ENCODE measurements at places on chromosomes 2 and 18.

GRCh38 chr18:37258131-37258530 is 307.5 kb downstream of the CELF4 start:
- no peaks in the 10 kb centered on the region for H3K36me3 ChIP-seq
- DNase-seq, result no peak

GRCh38 chr2:7819850-7820249 is 862.0 kb upstream of the ID2 start:
- H3K27ac ChIP-seq, result no peak overlapping the region
- H3K4me1 ChIP-seq, result no peaks in the 10 kb centered on the region
- peaks cover 7% of the 10 kb centered on the region for H3K27me3 ChIP-seq
- DNase-seq, result no peak
- H3K36me3 ChIP-seq, result peaks cover under 1% of the 10 kb centered on the region

- no peaks in the 10 kb centered on the region for H3K36me3 ChIP-seq
- H3K4me1 ChIP-seq, result no peaks in the 10 kb centered on the region
- DNase-seq, result no peak
- H3K27me3 ChIP-seq, result no peaks in the 10 kb centered on the region
- H3K4me3 ChIP-seq, result no peak overlapping the region
- no peak overlapping the region for H3K27ac ChIP-seq
Measured at GRCh38 chr2:22359071-22359672, 1025.8 kb upstream of the KLHL29 start.

- no peaks in the 10 kb centered on the region for H3K27me3 ChIP-seq
- H3K36me3 ChIP-seq, result no peaks in the 10 kb centered on the region
- no peak overlapping the region for H3K27ac ChIP-seq
Measured at GRCh38 chr2:211068108-211068780, 511.8 kb downstream of the CPS1 start.

DNA sequence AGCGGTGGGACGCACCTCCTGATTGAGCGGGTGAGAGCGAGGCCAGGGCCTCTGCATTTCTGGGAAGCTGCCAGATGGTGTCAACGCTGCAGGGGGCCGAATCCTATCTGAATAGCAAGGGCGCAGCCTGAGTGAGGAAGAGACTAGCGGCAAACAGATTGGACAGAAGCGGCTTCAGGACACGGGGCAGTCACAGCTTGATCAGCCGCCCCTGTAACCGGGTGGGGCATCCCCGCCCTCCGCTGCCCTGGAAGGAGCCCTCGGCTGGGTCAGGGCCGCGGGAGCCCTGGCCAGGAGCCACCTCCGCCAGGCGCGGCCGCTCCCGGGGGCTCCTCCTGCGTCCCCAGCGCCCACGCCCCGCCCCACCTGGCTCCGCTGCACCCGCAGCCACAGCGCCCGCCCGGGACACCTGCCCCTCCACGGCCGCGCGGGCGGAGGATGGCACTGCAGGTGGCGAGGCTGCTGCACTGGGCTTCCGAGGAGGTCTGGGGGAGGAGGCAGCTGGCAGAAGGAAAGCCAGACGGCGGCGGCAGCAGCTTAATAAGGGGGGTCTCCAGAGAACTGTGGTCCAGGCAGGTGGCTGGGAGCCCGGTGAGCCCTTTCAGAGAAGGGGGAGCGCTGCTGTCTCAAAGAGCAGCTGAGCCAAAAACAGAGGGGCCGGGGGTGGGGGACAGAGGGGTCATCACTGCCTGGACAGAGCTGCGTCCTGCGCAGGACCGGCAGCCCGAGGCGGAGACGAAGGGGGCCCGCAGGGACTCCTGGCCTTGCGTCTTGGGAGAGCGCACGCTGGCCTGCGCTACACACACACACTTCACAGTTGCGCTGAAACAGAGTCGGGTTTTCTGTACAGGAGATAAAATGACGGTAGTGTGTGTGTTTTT is 18.8 kb upstream of the SOX11 start:
- no peak overlapping the region for H3K27ac ChIP-seq
- peaks cover 12% of the 10 kb centered on the region for H3K27me3 ChIP-seq
- DNase-seq, result no peak
- no peak overlapping the region for H3K4me3 ChIP-seq
- H3K4me1 ChIP-seq, result no peaks in the 10 kb centered on the region

DNA sequence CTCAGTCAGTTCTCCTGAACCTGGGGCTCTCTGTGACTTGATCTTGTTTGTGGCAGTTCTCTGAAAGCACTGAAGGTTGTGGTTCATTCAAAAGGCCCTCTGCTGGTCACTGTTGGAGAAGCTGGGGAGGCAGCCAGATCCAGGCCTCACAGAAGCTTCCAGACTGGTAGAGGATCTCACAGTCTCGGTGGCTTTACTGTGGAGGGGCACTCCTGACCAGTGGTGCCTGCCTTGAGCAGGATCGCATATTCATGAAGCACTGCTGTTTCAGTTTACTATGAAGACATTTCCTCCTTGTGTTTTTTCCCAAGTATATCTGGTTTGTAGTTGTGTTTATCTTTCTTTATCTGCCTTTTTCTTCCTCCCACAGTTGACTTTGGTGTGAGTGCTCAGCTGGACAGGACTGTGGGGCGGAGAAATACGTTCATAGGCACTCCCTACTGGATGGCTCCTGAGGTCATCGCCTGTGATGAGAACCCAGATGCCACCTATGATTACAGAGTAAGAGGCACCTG is 133.9 kb downstream of the MAP4K4 start:
- H3K27me3 ChIP-seq, result no peaks in the 10 kb centered on the region
- H3K4me3 ChIP-seq, result peak overlapping the region; percentile 59
- peaks cover 48% of the 10 kb centered on the region for H3K4me1 ChIP-seq
- peak overlapping the region; percentile 25 for H3K27ac ChIP-seq

GRCh38 chr2:21258082-21258481 is 134.3 kb downstream of the TDRD15 start:
- no peak overlapping the region for H3K27ac ChIP-seq
- H3K36me3 ChIP-seq, result no peaks in the 10 kb centered on the region
- no peaks in the 10 kb centered on the region for H3K27me3 ChIP-seq
- no peaks in the 10 kb centered on the region for H3K4me1 ChIP-seq

- no peak for DNase-seq
- no peaks in the 10 kb centered on the region for H3K27me3 ChIP-seq
- H3K4me3 ChIP-seq, result no peak overlapping the region
- no peak overlapping the region for H3K27ac ChIP-seq
- peaks cover 4% of the 10 kb centered on the region for H3K4me1 ChIP-seq
- peaks cover 5% of the 10 kb centered on the region for H3K36me3 ChIP-seq
Measured at GRCh38 chr2:216069028-216069427, 12.6 kb downstream of the PECR start.

DNA sequence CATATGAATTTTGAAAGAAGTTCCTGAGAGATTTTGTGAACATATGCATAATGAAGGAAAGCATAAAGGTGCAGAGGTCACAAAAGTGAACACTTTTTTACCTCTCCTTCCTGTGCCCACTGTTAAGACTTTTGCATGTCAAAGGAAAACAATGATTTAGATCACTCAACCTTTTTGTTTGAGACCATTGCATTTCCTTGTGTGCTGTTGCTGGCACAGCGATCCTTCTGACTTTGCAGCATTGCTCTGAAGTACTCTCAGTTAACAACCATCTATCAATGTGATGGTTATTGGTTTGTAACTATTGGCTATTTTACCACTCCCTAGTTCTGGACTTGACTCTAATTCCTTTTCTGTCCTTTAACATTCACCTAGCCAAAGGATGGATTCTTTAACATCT is 61.7 kb upstream of the TFPI start:
- DNase-seq, result no peak
- H3K4me1 ChIP-seq, result no peaks in the 10 kb centered on the region
- H3K27me3 ChIP-seq, result no peaks in the 10 kb centered on the region
- no peak overlapping the region for H3K27ac ChIP-seq
- no peak overlapping the region for H3K4me3 ChIP-seq
- no peaks in the 10 kb centered on the region for H3K36me3 ChIP-seq

DNA sequence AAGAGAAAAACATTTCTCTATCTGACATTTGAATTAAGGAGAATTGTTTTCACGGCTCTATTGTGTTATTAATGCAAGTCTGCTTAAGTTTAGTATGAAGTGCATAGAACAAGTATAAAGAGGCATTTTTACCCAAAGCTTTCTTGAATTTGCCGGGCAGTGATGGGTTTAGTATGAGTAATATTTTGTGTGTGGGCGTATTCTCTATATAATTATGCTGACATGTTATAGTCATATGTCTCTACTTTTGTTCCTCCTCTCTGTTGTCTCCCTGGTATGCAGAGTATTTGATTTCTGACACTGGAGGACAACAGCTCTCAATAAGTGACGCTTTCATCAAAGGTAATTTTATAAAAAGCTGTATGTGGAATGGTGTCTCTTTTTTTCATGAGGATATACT is 45.9 kb downstream of the PIKFYVE start:
- DNase-seq, result no peak
- H3K27me3 ChIP-seq, result no peaks in the 10 kb centered on the region
- H3K4me3 ChIP-seq, result no peak overlapping the region
- no peaks in the 10 kb centered on the region for H3K4me1 ChIP-seq
- H3K27ac ChIP-seq, result no peak overlapping the region

- DNase-seq, result no peak
- no peak overlapping the region for H3K4me3 ChIP-seq
- no peak overlapping the region for H3K27ac ChIP-seq
- H3K4me1 ChIP-seq, result no peaks in the 10 kb centered on the region
Measured at GRCh38 chr2:201964631-201965206, 68.9 kb upstream of the FZD7 start.

DNA sequence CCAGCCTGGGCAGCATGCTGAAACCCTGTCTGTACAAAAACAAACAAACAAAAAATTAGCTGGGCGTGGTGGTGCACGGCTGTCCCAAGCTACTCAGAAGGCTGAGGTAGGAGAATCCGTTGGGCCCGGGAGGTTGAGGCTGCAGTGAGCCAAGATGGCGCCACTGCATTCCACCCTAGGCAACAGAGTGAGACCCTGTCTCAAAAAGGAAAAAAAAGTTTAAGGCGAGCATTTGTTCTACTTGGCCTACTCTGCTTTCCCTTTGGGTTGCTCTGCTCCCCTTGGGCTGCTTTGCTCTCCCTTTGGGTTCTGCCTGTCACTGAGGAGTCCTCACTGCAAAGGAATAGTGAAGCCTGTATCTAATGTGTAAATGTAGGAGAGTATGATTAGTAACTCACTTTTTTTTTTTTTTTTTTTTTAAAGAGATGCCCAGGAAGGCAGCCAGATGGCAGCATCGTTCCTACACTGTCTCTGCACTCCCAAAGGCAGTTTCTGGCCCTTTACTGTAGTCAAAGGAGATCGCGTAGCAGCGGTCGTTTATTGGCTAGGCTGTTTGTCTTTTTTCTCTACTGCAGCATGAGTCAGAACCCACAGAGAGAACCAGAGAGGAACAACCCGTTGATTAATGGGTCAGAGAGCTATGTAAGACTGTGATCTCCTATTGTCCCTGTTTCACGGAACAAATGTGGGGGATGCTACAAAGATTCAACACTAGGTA is 118.3 kb upstream of the CWC22 start:
- DNase-seq, result no peak
- H3K4me1 ChIP-seq, result no peaks in the 10 kb centered on the region
- no peak overlapping the region for H3K27ac ChIP-seq

GRCh38 chr2:26330114-26330549 is 15.8 kb upstream of the SELENOI start:
- no peak overlapping the region for H3K27ac ChIP-seq
- peaks cover 11% of the 10 kb centered on the region for H3K4me1 ChIP-seq
- peak overlapping the region; percentile 32 for H3K4me3 ChIP-seq
- peak; percentile 77 for DNase-seq
- no peaks in the 10 kb centered on the region for H3K36me3 ChIP-seq
- no peaks in the 10 kb centered on the region for H3K27me3 ChIP-seq

DNA sequence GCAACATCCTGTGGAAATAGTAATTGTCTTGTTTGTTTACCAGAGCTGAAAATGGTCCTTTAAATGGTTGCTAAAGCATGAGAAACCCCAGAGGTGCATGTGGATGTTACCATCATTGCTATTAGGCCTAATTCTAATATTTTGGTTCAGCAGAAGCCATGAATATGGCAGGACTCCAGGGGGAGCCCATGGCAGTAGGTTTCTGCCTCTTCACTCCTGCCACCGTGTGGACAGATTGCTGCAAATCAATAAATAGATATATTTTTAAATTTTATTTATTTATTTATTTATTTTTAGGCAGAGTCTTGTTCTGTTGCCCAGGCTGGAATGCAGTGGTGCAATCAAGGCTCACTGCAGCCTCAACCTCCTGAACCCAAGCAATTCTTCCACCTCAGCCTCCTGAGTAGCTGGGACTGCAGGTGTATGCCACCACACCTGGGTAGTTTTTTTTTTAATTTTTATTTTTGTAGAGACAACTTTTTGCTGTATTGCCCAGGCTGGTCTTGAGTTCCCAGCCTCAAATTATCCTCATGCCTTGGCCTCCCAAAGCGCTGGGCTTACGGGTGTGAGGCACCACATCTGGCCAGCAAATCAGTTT is 54.9 kb upstream of the CAPN13 start:
- no peak overlapping the region for H3K27ac ChIP-seq
- peaks cover 4% of the 10 kb centered on the region for H3K4me1 ChIP-seq
- H3K27me3 ChIP-seq, result peaks cover 20% of the 10 kb centered on the region
- DNase-seq, result no peak
- H3K4me3 ChIP-seq, result no peak overlapping the region

DNA sequence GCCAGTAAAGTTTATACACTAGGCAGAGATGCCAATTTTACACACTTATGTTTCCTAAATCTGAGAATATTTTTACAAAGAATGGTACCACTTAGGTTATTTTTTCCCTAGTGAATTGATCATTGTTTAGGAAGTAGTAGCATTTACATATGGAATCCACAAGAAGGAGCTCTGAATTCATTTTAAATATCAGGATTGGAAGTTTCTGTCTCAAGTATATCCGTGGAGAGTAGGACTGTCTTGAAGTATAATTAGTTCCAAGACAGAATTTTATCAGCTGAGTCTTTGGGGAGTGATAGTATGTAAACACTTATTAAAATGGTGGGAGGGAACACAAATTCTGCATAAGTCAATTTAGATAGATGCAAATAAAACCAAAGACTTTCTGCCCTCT is 82.3 kb upstream of the FAM98A start:
- H3K4me3 ChIP-seq, result no peak overlapping the region
- DNase-seq, result no peak
- H3K4me1 ChIP-seq, result no peaks in the 10 kb centered on the region
- H3K27ac ChIP-seq, result no peak overlapping the region
- H3K27me3 ChIP-seq, result no peaks in the 10 kb centered on the region

DNA sequence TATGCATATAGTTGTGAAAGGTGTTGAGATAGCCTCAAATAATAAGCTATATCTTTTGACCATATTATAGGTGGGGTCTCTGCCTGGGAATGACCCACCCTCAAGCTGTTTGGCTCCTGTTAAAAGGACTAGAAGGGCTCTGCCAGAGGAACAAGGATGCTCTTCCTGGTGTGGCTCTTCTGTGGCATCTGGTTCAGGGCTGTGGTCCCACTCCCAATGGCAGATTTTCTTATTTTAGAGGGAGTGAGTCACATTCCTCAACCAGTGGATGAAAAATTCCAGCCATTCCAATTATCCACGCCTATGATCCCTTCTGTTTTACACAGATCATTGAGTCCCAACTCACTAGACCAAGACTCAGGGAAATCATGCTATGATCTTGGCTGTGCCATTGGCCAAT is 119.9 kb downstream of the PARD3B start:
- H3K4me1 ChIP-seq, result no peaks in the 10 kb centered on the region
- no peak for DNase-seq
- H3K4me3 ChIP-seq, result no peak overlapping the region
- H3K27ac ChIP-seq, result no peak overlapping the region
- H3K36me3 ChIP-seq, result no peaks in the 10 kb centered on the region
- no peaks in the 10 kb centered on the region for H3K27me3 ChIP-seq

GRCh38 chr2:226256237-226256636 is 543.4 kb downstream of the IRS1 start:
- H3K4me3 ChIP-seq, result no peak overlapping the region
- no peaks in the 10 kb centered on the region for H3K4me1 ChIP-seq
- H3K36me3 ChIP-seq, result no peaks in the 10 kb centered on the region

- no peak overlapping the region for H3K27ac ChIP-seq
- H3K4me3 ChIP-seq, result no peak overlapping the region
- H3K4me1 ChIP-seq, result no peaks in the 10 kb centered on the region
Measured at GRCh38 chr2:199019898-199020507, 437.7 kb downstream of the SATB2 start.
